ENCODE measurements at places on chromosomes 13 and 19. TPM values are rescaled to one million over a fixed set of nuclear protein-coding genes. Genes with fewer than 3 reads are reported as not detected.

Gene ANGPTL8
- total RNA-seq = not detected

Gene KIR2DL1
- not detected for total RNA-seq

Gene NTN5
- total RNA-seq = not detected

Gene MIDN
- 20.2 TPM for total RNA-seq

Gene SIGLECL1
- total RNA-seq = not detected

Gene MISP
- total RNA-seq = not detected

Gene BORCS8
- 19.9 TPM for total RNA-seq

Gene KIR3DL3
- total RNA-seq = not detected

Data from thoracic aorta endothelial cell (primary cell).